ENCODE measurements at places on chromosomes 7 and 10. TPM values are rescaled to one million over a fixed set of nuclear protein-coding genes. Genes with fewer than 3 reads are reported as not detected.

DNA sequence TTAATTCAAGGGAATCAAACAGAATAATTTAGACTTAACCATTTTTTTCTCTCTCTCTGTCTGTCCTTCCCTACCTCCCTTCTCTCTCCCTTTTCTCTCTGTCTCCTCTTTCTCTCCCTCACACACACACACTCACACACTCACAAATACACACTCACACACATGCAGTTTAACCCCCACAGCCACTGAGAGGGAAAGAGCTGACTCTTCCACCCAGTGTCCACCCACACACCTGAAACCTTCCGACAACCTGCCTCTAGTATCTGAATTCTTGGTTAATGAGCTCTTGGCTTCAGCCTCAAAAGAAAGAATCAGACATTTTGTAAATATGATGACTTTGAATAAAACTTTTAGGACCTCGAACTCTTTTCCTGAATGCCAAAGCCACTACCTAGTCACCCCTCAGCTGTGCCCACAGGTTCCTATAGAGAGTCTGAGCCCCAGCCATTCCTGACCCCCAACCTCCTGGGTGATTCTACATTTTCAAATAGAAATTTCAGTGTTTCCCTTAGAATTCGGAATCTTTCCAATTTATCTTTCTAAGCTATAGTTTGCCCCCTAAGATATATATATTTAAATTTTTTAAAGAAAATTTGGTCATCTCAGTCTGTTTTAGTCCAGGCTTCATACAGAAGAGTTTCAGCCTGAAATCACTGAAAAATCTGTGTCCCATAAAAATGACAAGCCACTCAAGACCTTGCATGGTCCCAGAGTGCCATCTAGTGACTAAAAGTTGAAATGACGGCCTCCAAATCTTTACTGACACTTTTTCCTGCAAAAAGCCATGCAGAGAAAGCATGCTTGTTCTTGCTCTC lies 202.8 kb downstream of the IPMK start:
- no peaks in the 10 kb centered on the region for H3K4me1 ChIP-seq
- DNase-seq: peak; percentile 65
- H3K27me3 ChIP-seq: no peaks in the 10 kb centered on the region
- H3K36me3 ChIP-seq: no peaks in the 10 kb centered on the region
- H3K4me3 ChIP-seq: no peak overlapping the region

The VPS37D gene
- total RNA-seq: 4.3 TPM

DNA sequence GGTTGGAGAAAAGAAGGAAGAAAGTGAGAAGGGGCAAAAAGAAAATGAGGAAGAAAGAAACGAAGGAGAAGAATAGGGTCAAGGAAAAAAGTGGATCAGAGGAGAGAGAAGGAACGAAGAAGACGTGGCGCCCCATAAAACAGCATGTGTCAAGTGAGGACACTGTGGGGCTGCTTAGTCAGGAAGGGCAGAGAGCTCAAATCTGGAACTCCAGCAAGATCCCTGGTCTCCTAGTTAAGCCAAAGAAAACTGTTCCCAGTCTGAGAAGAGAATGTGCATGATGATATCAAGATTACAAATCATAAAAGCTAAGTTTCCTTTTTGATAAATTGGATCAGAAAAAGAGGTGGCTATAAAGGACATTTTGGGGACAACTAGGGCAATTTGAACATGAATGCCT lies 33.0 kb downstream of the CREB3L2 start:
- no peak overlapping the region for H3K4me3 ChIP-seq
- H3K27ac ChIP-seq: peak overlapping the region; percentile 10
- no peaks in the 10 kb centered on the region for H3K36me3 ChIP-seq
- H3K4me1 ChIP-seq: peaks cover 44% of the 10 kb centered on the region
- DNase-seq: no peak

GRCh38 chr7:20647908-20648776 lies 32.7 kb downstream of the ABCB5 start:
- no peaks in the 10 kb centered on the region for H3K36me3 ChIP-seq
- no peak overlapping the region for H3K4me3 ChIP-seq
- DNase-seq: peak; percentile 51
- H3K27ac ChIP-seq: no peak overlapping the region
- no peaks in the 10 kb centered on the region for H3K27me3 ChIP-seq

DNA sequence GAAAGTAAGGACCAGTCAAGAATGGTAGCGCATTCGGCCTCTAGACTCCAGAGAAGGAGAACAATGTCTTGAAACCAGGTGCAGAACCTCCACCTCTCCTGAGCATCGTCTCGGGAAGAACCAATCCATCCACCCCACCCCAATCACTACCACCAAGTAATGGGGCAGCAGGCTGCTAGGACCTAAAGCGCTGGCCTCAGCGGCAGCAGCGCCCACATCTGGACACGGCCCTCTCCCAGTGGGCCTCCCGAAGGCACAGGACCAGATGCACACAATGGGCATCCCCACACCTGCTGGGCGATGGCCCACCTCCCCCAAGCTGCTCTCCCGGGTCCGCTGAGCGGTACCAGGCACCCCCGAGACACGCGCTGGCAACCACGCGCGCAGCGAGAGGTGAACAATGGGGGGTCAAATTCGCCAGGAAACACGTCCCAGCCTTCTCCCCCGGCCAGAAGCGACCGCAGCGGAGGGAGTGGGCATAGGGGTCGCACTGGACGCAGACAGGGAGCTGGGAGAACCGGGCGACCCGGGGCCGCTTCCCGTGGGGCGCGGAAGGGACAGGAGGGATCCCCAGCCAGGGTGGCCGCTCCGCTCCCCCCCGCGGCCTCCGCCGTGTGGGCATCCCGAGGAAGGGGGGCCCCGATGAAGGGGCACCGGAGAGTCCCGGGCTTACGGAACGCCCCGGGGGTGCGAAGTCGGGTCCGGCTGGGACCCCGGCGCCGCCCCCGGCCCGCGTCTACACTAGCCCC lies 506 bp downstream of the CTTNBP2 start:
- H3K4me3 ChIP-seq: peak overlapping the region; percentile 92
- peaks cover 17% of the 10 kb centered on the region for H3K27me3 ChIP-seq
- H3K36me3 ChIP-seq: no peaks in the 10 kb centered on the region
- H3K27ac ChIP-seq: peak overlapping the region; percentile 71
- peaks cover 6% of the 10 kb centered on the region for H3K4me1 ChIP-seq

The PIK3AP1 gene
- 6.5 TPM for total RNA-seq

DNA sequence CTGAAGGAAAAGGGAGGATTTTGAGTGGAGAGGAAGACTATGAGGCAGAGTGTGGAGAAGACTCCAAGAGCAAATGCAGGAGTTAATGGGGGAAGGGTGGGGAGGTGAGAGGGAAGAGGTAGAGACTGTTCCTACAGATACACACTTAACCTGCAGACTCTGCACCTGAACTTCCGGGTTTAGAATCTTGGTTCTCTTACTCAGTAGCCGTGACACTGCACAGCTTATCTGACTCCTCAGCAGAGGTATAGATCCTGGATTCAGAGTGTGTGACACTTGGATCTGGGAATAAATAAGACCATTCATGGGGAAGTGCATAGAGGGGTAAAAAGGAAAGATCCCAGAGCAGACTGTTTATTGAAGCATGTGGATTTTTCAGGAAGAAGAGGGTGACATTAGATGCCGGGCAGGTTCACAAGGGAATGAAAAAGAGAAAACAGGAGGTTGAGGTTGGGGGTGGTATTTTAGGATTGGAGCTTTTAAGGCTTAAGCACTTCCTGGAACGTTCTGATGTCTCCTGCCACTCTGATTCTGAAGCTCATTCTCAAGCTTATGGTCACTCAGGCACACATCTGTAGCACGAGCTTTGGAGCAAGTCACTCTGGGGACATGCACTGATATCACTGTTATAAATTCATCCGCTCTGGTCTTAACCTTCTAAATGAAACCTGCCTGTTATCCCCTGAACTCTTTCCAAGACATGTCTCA lies 5.7 kb upstream of the ZC3HAV1L start:
- H3K4me3 ChIP-seq: no peak overlapping the region
- H3K36me3 ChIP-seq: no peaks in the 10 kb centered on the region
- no peaks in the 10 kb centered on the region for H3K4me1 ChIP-seq
- no peak overlapping the region for H3K27ac ChIP-seq
- DNase-seq: no peak

DNA sequence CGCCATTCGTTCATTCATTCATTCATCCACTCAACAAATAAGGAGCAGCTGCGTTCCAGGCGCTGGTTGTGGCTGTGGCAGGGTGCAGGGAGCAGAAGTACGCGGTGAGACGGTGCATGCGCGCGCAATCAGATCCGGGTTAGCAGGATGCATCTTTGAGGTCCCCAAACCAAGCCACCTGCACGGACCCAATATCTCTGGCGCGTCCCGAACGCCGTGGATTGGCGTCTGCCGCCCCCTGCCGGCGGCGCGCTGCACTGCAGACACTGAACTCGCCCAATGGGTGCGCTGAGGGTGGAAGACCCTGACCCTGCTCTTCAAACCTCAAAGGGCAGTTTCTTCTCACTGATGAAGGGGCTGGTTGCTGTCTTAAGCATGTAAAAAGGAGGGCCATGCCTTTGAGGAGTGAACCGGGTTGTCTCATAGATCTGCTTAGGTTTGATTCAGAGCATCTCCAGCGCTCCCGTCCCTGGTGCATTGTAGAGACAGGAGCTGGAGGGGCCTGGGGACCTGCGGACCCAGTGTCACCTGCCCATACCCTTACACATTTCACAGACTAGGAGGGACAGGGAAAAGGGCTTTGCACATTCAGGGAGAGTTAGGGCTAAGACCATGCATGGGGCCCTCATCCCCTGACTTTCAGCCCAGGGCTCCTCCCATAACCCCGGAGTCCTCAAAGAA lies 102.5 kb downstream of the RAMP3 start:
- H3K4me3 ChIP-seq: no peak overlapping the region
- peaks cover 3% of the 10 kb centered on the region for H3K27me3 ChIP-seq
- H3K27ac ChIP-seq: no peak overlapping the region
- DNase-seq: peak; percentile 53
- no peaks in the 10 kb centered on the region for H3K4me1 ChIP-seq
- H3K36me3 ChIP-seq: no peaks in the 10 kb centered on the region

The SVOPL gene
- total RNA-seq: 0.24 TPM

DNA sequence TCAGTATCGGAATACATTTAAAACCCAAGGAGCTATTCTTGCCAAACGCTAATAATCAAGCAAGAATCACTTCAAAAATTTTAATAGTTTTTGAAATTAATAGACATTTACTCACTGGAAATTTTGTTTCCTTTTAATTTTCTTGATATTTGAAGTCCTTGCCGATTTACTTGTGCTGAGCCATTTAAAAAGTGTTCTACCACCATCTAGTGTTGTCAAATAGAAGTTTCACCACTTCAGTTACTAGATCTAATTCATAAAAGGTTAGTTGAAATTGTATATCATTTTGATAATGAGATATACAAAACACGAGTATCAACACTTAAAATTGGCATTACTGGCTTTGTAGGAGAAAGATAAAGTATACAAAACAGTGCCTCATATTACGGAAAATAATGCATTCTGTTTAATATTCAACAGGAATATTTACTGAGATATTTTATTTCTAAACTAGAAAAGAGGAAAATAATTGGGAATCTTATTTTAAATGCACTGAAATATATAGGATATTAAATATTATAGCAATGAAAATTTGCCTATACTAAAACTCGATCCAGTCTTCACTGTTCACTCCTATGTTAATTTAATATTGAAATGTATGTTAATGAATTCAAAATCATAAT lies 664.8 kb upstream of the SEMA3D start:
- H3K4me1 ChIP-seq: no peaks in the 10 kb centered on the region
- H3K4me3 ChIP-seq: no peak overlapping the region
- DNase-seq: peak; percentile 42
- no peak overlapping the region for H3K27ac ChIP-seq

The OGDHL gene
- 9.5 TPM for total RNA-seq

DNA sequence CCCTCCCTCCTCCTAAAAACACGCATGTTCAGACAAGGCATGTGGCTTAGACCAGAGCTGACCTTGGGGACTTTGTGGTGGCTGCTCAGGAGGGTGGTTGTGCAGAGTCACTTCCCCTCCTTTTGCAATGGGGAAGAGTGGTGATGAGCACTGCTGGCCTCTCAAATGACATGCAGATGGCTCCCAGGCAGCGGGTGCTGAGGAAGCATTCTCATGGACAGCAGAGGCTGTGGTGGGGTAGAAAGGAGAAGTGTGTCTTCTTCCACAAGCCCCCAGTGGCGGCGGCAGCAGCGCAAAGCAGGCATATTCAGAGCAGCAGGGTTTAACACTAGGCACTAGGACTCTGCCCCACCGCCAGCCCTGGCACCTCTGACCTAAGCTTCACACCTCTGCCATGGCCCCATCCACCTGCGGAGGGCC lies 105.9 kb upstream of the ANLN start:
- H3K27ac ChIP-seq: no peak overlapping the region
- no peak for DNase-seq
- no peaks in the 10 kb centered on the region for H3K36me3 ChIP-seq
- H3K27me3 ChIP-seq: no peaks in the 10 kb centered on the region
- H3K4me3 ChIP-seq: no peak overlapping the region

The ANKRD61 gene
- not detected for total RNA-seq

The ANLN gene
- total RNA-seq: 26.3 TPM

The CCDC6 gene
- 49.8 TPM for total RNA-seq

The NACAD gene
- total RNA-seq: 1.4 TPM

DNA sequence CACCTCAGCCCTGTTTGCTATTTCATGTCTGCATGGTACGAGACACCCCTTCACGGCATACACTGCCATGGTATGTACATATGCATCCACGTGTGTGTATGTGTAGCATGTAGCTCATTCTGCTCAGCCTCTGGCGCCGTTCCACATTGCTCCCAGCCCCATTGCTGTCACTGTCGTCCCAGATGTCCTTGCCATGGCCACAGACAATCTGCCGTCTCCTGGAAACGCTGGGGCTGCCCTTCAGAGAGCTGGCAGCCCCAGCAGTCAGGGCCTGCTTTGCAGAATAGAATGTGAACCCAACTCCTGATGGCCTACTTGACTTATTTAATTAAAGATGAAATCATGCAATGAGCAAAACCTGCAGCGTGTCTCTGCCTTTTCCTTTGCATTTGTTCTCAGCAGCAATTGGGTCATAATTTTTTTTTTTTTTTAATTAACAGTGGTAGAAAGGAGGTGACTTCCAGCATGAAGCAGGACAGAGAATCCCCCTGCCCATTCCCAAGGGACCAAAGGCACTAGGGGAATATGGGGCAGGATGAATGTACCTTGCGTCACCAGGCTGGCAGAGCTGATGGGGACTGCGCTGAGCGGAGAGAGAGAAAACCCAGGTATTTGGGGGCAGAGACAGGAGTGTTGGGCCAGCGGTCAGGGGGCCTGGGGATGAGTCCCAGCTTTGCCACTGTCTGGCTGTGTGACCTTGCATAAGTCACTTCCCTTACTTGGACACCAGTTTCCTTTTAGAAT lies 49.2 kb downstream of the CHST3 start:
- no peak overlapping the region for H3K27ac ChIP-seq
- no peaks in the 10 kb centered on the region for H3K27me3 ChIP-seq
- peaks cover 45% of the 10 kb centered on the region for H3K4me1 ChIP-seq
- H3K4me3 ChIP-seq: no peak overlapping the region
- no peaks in the 10 kb centered on the region for H3K36me3 ChIP-seq

- DNase-seq: no peak
- no peaks in the 10 kb centered on the region for H3K36me3 ChIP-seq
- no peaks in the 10 kb centered on the region for H3K4me1 ChIP-seq
- H3K27me3 ChIP-seq: no peaks in the 10 kb centered on the region
- H3K27ac ChIP-seq: peak overlapping the region; percentile 67
Measured at GRCh38 chr10:90872648-90873020, 860 bp downstream of the RPP30 start.
